ENCODE measurements at places on chromosomes 12 and 14. TPM values are rescaled to one million over a fixed set of nuclear protein-coding genes. Genes with fewer than 3 reads are reported as not detected.
A peak's percentile ranks its signal among the peaks of the same experiment; 100 is the strongest.

- DNase-seq, result no peak
Measured at GRCh38 chr14:101466456-101467180, 94.7 kb upstream of the DIO3 start.

The DAO gene
- not detected for polyA plus RNA-seq

The ADIPOR2 gene
- polyA plus RNA-seq, result 17.5 TPM

DNA sequence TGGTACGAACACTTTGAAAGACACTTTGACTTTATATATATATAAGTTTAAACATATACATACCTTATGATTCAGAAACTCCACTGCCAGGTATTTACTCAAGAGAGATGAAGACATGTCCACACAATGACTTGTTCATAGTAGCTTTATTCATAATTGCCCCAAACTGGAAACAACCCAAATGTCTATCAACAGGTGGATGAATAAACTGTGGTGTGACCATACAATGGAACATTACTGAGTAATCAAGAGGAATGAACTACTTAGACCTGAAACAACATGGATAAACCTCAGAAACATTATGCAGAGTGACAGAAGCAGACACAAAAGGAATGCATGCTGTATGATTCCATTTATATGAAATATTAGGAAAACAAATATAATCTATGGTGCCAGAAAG is 71.1 kb downstream of the PPP1R36 start:
- no peak for DNase-seq

The COPZ1 gene
- 203 TPM for polyA plus RNA-seq

- DNase-seq, result no peak
Measured at GRCh38 chr12:132413931-132414588, 75.9 kb upstream of the FBRSL1 start.

- no peak for DNase-seq
Measured at GRCh38 chr12:116975779-116976393, 65.1 kb downstream of the FBXW8 start.

The AHNAK2 gene
- 6.6 TPM for polyA plus RNA-seq

The SRRM4 gene
- polyA plus RNA-seq, result not detected

The SMOC1 gene
- polyA plus RNA-seq, result not detected

The IL23A gene
- not detected for polyA plus RNA-seq

The KRT77 gene
- not detected for polyA plus RNA-seq

GRCh38 chr12:131828671-131829355 is 620 bp downstream of the MMP17 start:
- DNase-seq, result no peak

GRCh38 chr12:118274066-118274465 is 98.6 kb downstream of the TAOK3 start:
- no peak for DNase-seq

DNA sequence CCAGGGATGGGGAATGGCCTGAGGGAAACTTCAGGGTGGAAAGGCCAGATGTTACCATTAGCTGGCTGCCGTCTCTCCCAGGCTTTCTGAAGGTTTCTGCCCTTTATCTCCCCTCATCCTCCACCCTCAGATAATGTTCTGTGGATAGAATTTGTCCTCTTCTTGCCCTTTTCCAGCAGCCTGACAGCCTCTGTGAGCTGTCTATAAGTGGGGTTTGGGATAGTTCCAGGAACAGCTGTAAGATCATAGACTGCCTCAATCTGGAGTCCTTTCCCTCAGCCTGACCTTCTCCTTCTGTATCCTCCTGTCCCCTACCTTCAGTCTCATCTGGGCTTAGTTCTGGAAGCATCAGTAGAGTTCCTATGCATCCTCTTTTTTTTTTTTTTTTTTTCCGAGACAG is 2.8 kb upstream of the RND1 start:
- no peak for DNase-seq

- no peak for DNase-seq
Measured at GRCh38 chr14:50212726-50213125, 18.7 kb downstream of the SOS2 start.

The HAL gene
- 0.12 TPM for polyA plus RNA-seq

The ASPG gene
- polyA plus RNA-seq, result 0.12 TPM

The TMEM253 gene
- 0.75 TPM for polyA plus RNA-seq

DNA sequence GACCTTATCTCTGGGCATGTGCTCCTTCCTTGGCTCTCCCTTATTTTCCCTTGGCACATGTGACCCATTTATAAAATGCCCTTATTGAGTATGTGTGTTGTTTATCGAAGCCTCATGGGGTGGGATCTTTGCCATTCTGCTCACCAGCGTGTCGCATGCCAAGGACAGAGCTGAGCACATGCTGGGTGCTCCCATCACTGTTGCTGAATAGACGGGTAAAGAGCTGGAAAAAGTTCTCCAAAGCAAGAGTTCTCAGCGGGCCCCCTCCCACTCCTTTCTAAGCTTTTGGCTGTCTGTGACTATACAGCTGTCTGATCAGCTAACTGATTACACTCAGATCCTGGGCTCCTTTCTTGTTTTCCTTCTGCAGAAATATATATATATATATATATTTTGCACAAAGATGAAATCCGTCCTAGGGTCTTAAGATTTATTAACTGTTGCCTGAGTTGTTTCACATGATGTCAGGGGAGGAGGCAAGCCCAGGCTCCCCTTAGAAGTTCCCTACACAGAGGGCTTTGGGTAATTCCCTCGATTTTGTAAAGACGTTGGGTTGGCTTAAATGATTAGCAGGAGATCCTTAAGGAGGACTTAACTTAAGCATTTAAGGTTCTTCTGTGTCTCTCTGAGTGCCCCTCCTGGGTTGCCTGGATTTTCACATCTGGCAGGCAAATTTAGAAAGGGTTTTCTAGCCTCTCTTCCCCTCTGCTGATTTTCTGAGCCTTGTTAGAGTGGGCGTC is 71.6 kb downstream of the TMEM132C start:
- no peak for DNase-seq

- DNase-seq, result no peak
Measured at GRCh38 chr12:116977465-116978380, 67.0 kb downstream of the FBXW8 start.

The SLC25A47 gene
- not detected for polyA plus RNA-seq

DNA sequence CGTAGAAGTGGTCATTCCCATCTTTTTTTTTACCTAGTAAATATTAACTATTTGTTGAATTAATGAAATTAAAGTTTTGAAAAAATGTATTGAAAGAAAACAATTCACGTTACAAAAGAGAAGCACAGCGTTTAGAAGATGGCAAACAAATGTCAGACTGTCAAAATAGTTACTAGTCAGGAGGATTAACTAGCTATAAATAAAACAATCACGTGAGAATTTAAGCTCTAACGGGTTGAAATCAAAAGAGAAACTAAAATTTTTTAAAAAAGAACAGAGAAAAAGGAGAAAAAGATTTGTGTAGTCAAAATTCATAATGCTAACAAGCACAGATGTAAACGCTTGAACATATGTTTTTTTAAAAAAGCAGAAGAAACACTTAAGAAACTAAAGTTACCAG is 26.4 kb downstream of the DDHD1 start:
- DNase-seq, result no peak

DNA sequence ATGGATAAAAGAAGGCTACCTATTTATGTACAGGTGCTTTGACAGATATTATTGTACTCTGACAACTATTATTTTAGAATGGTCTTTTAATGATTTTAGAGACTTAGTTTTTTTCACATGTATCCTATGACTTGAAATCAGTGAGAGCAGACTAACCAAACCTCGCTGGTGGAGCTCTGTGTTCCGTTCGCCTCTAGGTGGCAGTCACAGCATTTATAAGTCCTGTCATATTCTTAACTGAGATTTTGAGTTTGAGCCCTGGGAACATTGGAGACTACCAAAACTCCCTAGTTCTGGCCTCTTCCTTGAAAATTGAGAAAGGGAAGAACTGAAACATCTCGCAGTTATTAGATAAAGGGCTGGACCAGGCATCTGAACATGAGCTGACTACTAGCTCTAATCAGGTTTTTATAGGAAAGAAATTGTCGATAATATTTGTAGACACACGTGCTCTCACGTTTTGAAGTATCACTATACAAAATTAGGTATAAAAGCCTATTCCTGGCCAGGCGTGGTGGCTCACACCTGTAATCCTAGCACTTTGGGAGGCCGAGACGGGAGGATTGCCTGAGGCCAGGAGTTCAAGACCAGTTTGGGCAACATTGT is 48.3 kb downstream of the TTLL5 start:
- peak; percentile 20 for DNase-seq

The MVK gene
- polyA plus RNA-seq, result 4.1 TPM

The GNB3 gene
- polyA plus RNA-seq, result 5.3 TPM

DNA sequence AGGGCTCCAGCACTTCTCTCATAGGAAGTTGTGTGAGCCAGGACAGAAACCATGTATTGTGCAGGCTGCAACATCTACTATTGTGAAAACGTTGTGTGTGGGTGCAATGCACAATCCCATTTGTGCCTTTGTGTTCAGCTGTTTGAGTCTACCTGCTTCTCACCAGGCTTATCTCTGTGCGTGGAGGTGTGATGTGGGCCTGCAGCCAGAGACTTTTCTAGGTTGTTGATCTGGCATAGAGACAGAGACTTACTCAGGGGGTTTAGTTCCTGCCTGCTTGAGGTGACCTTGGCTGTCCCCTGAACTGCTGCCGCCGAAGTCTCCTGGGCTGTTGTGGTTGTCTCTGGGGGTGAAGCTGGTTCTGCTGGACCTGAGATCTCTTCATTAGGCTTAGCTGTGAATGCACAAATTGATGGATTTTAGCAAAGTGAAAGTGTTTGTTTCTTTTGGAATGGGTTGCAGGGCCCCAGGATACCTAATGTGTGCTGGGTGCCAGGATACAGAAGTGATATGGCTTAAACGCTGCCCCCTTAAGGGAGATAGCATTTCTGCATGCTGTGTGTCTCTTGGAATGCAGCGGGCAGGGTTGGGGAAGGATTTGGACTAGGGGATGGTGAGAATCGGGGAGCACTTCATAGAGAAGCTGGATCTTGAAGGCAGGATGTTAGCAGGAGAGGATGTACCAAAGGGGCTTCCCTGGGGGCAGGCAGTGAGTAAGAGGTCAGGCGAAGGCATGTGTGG is 2.5 kb downstream of the LACRT start:
- DNase-seq, result no peak

The BDKRB2 gene
- 21.3 TPM for polyA plus RNA-seq

DNA sequence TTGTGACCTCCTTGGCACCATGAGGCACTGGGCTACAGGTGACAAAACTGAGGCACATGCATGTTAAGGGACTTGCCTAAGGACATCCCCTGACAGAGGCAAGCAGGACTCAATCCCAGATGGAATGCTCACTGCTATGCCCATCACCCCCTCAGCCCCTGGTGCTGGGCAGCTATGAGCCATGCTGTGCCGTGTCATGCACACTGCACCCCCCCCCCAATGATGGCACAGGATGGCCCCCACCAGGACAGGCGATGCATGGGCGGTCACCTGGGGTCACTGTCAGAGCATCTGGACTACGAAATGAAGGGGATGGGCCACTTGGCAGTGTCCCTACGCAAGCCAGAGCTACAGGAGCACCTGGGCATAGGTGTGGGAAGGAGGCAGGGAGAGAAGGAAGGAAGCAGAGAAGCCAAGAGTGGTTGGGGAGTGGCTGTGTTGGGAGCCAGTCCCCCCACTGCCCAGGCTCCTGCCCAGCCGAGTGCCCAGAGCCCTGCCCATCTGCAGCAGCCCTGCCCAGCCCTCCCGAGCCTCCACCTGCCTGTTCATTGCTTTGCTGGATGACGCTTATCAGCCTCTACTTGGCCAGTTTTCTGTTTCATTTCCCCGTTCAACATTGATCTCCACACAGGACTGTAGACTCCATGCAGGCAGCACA is 84.9 kb upstream of the DIO3 start:
- DNase-seq, result no peak

The LGALS3 gene
- polyA plus RNA-seq, result 182 TPM

The OTUB2 gene
- polyA plus RNA-seq, result 1.2 TPM

The C12orf50 gene
- not detected for polyA plus RNA-seq

GRCh38 chr12:20438299-20438779 is 70.0 kb downstream of the PDE3A start:
- DNase-seq, result no peak

- no peak for DNase-seq
Measured at GRCh38 chr14:50260511-50260910, 29.1 kb upstream of the SOS2 start.

- no peak for DNase-seq
Measured at GRCh38 chr12:57846285-57846576, 298 bp downstream of the CTDSP2 start.

- DNase-seq, result peak; percentile 72
Measured at GRCh38 chr12:80186727-80187217, 87.4 kb downstream of the OTOGL start.

The INSM2 gene
- polyA plus RNA-seq, result not detected

DNA sequence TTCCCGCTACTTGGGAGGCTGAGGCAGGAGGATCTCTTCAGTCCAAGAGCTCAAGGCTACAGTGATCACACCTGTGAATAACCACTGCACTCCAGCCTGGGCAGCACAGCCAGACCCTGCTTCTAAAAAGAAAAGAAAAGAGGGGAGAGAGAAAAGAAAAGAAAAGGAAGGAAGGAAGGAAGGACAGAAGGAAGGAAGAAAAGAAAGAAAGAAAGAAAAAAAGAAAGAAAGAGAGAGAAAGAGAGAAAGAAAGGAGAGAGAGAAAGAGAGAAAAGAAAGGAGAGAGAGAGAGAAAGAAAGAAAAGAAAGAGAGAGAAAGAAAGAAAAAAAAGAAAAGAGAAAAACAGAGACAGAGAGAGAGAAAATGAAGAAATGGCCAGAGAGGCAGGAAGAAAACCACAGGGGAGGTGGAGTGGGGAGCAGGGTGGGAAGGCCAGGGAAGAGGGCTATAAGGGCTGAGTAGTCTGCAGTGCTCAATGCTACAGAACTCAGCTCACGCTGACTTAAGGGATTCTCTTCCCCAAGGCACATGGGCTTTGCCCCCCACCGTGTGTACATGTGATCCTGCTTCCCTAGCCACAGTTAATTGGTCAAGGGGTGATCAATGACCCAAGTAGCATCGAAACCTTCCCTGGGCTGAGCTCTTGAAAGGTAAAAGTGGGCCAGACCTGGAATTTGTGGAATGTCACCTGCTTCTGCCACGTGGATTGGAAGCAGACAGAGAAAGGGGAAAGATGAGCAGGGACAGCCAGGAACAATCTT is 90.4 kb upstream of the TMCC3 start:
- no peak for DNase-seq

GRCh38 chr12:23550753-23551152 is 398.7 kb downstream of the SOX5 start:
- DNase-seq, result no peak

DNA sequence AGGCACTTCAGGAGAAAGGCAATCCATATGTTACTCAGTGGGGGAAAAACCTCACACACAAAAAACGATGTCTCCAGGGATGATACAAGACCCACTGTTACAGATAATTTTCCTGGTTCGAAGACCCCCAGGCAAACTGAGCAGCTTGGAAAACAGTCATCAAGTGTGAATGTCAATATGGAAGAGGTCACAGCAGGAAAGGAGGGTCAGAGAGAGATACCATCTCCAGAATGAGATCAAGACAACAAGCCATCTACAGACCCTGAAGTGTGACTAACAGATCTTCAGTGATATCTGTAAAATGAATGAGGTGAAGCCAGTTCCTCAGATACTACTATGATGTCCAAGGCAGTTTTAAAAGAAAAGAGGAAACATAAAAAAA is 28.6 kb downstream of the GNS start:
- no peak for DNase-seq

The NRIP2 gene
- not detected for polyA plus RNA-seq
